ENCODE measurements at places on chromosomes 5 and 9.

DNA sequence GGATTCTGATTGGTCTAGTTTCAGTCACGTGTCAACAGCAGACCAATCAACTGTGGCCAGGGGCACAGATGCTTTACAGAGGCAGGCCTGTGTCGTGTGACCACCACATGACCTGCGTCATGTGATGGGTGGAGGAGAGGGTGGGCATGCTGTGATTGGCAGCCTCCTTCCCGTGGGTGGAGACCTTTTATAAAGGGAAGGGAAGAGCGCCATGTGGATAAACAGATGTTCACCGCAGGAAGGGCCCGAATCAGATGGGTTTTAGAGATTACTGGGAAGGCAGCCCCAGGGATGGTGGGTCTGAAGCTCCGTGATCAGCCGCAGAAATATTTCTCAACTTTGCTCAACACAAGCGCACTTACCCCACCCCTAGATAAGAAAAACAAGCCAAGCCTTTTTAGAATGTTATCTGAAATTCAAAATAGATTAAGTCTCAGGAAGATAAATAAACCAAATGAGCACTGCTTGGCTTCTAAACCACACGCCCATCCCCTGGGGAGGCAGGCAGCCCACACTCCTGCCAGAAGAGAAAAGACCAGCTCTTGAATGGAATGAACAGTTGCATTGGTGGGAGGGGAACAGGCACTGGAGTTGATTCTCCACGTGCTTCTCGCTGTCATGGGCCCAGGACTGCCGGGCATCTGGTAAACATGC, 43.6 kb downstream of the ROPN1L start:
- peak; percentile 73 for DNase-seq

GRCh38 chr5:95508550-95508949, 46.2 kb downstream of the SKIC3 start:
- no peak for DNase-seq

DNA sequence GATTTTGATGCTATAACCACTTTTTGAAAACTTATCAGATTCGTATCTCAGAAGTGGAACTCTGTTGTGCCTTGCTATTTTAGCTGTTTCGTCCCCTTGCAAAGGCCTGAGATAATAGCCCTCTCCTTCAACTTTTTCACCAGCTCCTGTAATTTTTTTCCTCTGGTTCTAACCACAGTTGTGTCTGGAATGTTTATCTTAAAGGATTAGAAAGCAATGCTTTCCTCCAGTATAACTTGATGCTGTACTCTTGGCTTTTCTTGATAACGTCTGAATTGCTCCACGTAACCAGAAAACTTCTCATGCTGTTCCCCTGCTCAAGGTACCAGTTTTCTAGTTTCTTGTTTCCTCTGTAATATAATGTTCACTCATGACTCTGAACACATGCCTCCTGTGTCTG, 209.4 kb downstream of the DTWD2 start:
- no peak for DNase-seq

GRCh38 chr5:158895588-158895987, 204.1 kb downstream of the EBF1 start:
- no peak for DNase-seq

DNA sequence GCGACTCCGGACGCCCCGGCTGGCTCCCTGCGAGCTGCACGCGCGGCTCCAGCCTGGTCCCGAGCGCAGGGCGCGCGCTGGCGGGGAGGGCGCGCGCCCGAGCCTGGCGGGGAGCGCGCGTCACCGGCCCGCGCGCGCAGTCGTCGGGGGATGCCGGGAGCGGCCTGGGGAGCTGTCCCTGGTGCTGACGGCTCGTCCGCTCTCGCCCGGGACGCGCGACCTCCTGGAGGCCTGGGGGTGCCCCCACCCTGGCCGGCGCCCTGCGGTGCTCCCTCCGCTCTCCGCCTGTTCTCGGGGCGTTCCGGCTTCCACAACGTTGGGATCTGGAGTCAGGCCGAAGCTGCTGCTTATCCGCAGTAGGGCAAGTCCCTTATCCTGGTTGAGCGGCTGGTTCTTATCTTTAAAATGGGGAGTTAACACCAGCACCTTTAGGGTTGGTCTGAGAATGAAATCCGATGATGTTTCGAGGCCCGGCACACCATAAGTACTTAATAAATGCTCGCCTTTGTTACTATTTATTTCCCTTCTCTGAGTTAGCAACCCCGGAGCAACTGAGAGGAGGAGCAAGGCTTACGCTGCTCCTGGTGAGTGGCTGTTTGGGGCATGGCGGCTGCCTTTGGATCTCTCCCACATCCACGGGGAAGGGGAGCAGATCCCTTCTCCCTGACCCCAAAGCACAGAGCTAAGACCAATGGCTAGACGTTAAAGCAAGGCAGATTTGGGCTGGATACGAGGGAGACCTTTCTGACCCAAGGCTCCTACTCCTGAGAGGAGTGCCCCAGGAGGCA, at the start of gene FAM163B:
Gene FAM163B (minus strand): TSS at position 79 of the 788 bp plus-strand sequence. CDS start 29,166 bp downstream, outside the sequence.
- DNase-seq, result no peak

- DNase-seq, result no peak
These were observed 96.6 kb downstream of the RGS3 start for GRCh38 chr9:113559834-113560800.

DNA sequence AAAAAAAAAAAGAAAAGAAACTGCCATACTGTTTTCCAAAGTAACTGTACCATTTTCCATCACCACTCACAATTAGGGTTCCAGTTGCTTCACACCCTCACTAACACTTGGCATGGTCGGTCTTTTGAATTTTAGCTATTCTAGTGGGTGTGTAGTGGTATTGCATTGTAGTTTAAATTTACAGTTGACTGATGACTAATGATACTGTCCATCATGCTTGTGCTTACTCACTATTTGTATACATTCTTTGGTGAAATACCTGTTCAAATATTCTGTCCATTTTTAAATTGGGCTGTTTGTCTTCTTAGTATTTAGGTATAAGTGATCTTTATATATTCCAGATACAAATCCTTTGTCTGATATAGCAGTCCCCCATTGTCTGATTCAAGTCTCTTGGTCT, 36.2 kb upstream of the ZNF169 start:
- no peak for DNase-seq

DNA sequence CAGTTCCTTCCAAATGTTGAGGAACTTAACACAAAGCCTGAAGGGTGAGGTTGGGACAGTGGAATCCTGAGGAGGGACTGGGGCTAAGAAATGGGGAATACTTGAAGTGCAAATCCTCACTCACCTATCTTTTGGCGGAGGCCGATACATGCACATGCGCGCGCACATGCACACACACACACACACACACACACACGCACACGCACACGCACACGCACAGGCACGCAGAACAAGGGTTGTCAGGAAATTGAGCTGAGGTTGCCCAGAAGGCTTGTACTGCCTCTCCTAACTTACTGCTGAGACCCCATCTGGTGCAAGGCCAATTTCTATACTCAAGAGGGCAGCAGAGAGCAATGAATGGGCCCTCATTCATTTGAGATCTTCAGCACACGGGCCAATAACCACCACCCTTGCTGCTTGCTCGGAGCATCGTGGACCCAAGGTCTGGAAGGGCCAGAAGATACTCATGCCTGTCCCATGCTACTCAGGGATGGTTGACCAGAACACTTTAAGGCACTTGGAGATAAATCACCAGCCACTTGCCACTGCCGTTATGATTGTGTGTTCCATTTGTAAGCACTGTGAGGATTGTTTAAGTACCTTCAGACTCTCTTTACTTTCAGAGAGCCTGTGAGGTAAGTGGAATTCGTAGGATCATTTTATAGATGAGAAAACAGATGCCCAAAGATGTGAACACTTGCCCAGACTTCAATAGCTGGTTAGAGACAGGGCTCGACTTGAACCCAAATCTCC, 21.5 kb downstream of the BTF3 start:
- DNase-seq, result peak; percentile 84

DNA sequence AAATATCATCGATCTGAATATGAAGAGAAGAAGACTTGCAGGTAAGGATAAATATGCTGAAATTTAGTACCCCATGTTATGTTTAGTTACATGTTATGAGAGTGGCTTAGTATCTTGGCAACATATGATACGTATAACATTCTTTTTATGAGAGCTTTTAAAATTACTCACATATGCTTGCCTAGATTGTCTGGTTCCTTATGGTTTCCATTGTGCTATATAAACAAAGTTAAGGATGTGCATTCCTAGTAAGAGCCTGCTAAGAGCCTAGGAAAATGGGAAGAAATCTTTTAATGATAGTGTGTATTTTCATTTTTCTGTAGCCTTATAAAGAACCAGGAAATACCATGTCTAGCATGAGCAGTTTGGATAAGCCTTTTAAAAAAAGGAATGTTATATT, 112.0 kb upstream of the KCNN2 start:
- DNase-seq, result peak; percentile 69

DNA sequence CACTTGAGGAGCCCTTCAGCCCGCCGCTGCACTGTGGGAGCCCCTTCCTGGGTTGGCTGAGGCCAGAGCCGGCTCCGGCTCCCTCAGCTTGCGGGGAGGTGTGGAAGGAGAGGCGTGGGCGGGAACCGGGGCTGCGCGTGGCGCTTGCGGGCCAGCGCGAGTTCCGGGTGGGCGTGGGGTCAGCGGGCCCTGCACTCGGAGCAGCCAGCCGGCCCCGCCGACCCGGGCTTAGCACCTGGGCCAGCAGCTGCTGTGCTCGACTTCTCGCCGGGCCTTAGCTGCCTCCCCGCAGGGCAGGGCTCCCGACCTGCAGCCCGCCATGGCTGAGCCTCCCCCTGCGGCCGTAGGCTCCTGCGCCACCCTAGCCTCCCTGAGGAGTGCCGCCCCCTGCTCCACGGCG, 6.2 kb upstream of the SHB start:
- no peak for DNase-seq

GRCh38 chr5:172334196-172334595, 50.6 kb upstream of the UBTD2 start:
- no peak for DNase-seq

GRCh38 chr9:85700330-85700729, 41.4 kb downstream of the AGTPBP1 start:
- no peak for DNase-seq

GRCh38 chr5:67291671-67292070, 95.1 kb upstream of the CD180 start:
- DNase-seq, result no peak

DNA sequence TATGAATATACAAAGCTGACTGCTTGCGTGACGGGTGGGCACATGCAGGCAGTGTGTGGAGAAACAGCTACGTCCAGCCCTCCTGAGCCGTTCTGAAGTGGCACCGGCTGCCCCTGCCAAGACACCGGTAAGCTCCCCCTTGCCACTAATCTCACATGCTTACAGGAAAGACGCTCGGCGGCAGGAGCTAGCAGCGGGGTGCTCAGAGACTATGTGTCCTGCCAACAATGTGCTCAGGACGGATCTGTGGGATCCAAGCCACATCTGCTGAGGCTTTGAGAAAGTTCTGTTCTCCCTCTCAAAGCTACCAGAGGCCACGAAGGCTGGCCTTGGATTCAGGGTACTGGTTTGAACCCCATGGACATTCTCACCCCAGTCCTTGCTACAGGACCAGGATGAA, 157.2 kb upstream of the PHYKPL start:
- DNase-seq, result no peak

DNA sequence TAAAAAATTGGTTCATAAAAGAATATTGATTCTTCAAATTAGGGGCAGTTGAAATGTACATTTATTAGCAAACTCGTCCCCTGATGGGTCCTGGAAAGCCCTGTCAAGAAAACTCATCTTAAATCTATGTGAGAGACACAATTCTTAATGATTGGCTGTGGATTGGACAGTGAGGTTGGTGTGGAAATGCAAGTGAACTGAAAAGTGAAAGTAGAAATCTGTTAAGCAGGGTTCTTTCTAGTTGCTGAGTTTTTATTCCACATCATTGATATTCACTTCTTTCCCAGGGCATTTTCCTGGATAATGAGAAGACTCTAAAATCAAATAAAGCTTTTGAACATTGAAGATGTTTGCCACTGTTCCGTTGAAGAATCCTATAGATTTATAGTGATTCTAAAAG, 292.4 kb downstream of the MAST4 start:
- DNase-seq, result no peak

DNA sequence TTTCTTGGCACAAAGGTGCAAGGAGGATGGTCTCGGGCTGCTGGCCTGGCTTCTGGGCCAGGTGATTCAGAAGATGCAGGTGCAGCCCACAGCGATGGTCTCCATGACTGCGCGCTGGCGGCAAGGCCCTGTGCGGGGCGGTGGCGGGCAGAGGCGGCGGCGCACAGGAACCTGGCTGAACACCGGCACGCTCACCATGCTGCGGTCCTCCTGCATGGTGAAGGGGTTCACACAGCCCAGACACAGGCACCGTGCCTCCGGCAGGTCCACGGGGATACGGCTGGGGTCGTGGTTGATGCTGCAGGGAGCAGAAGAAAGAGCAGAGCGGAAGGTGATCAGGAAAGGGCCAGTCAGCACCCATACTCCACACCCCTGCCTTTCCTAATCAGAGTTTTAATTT, 4.8 kb downstream of the IL17B start:
- no peak for DNase-seq

- DNase-seq, result no peak
These were observed 79.2 kb downstream of the DMRT2 start for GRCh38 chr9:1129382-1129781.

DNA sequence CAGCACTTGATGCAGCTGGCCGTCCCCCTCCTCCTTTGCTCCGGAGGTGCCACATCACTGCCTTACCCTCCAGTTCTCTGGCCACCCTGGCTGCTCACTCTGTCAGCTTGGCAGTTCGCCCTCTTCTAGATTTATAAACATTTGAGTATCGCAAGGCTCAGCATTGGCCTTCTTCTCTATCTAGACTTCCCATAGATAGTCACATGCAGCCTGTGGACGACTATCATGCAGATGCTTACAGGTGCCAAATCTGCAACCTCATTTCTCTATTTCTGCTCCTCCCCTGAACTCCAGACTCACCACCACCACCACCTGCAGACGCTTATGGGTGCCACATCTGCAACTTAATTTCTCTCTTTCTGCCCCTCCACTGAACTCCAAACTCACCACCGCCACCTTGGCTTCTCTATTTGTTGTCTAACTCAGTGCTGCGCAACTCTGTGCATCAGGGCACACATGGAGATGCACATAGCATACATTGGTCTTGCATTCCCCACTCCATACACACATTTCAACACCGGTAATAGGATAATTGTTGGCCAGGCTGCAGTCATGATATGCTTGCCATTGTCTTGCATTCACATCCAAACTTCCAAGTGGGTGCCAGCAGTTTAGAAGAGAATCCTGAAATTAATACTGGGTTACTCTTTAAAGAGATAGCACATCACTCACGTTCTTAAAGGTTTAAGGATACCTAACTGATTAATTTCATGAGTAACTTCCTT, 1.9 kb upstream of the DAP start:
- no peak for DNase-seq

- DNase-seq, result no peak
These were observed 51.5 kb downstream of the STK32A start for GRCh38 chr5:147286296-147286695.

- no peak for DNase-seq
These were observed 6.3 kb downstream of the IFNA21 start for GRCh38 chr9:21160178-21160577.

DNA sequence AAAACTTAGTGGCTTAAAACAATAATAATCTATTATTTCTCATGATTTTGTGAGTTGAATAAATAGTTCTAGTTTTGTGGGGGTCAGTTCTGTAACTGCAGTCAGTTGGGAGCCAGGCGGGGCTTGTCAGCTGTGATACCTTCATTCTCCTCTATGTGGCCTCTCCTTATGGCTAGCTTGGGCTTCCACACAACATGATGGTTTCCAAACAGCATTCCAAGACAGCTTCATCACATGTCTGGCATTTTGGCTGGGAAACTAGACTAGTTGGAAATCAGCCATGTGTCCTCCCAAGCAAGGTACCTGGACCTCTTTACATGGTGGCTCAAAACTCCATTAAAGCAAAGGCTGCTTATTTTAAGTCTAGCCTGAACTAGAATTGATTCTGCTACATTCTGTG, 61.4 kb upstream of the RANBP3L start:
- DNase-seq, result peak; percentile 74
